ENCODE measurements at places on chromosomes 5 and 9.

GRCh38 chr9:129036923-129037766 is 719 bp downstream of the MIGA2 start:
- no peak for DNase-seq

DNA sequence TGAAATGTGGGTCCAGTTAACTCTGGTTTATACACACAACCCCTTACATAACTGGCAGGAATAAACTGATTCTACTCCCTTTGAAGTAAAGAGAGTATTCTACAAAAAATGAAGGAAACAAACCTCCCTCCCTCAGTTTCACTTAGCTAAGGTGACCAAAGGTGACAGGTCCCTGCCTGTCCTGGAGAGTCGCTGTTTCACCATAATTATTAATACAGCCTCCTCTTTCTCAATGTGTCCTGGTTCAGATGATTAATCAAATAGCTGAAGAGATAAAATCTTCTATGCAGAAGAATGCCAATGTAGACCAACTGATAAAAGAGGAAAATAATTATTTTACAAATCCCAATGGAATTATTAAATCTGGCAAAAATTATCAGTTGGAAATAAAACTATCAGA is 163.7 kb upstream of the GNA14 start:
- no peak for DNase-seq

DNA sequence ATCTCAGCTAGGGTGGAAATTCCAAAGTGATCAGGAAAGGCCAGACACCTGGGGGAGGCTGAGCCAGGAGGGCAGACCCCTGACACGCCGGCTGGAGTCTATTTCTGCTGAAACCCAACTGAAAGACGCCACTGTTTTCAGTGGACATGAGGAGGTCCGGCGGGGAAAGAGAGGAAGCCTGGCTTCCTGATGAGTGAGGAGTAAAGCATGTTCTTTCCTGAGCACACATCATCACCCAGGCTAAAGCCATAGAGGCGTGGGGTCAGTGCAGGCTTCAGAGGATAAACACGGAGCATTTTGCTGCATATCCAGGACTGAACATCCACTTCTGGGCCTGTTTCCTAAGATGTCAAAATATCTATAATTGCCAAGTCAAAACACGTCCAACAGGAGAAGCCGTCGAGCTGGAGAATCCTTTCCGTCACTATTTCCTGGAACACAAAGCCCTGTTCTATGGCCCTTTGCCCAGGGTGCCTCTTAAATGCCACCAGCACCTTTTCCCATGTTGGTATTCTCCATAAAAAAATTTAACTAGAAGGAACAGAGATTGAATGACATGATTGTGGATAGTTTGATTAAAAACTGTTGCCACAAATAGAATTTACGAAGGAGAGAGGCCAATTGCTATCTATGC is 597.9 kb upstream of the ADAMTS16 start:
- DNase-seq, result no peak

DNA sequence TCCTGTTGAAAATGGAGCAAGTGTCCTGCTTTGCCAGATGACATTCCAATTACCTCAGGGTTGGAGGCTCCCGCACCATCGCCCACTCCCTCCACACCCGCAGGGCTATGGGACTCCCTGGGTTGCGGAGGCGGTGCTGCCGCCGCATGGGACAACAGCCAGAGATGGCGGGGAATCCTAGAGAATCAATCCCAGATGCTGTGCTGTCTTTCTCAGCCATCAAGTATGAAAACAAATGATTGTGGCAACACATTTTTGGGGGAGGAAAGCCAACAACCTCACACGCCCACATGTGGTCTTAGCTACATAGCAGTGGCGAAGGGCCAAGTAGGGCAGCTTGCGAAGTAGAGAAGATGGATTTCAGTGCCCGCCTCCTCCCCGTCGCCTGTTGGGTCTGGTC is 46.7 kb downstream of the IL31RA start:
- peak; percentile 100 for DNase-seq

DNA sequence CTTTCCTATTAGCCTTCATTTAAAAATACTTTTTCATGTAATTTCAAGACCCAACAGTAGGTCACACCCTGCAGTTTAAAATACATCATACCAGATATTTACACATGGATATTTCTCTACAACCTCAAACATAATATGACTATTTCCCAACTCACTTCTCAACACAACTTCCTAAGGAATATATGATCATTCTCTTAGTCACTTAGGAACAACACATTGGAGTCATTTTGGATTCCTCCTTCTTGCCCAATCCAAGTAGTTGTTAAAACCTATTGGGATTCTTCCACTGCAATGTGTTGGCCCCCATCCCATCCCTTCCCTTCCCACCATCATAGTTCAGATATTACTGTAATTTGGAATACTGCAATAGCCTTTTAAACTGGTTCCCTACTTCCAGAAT is 145.5 kb downstream of the DCP2 start:
- DNase-seq, result peak; percentile 94

GRCh38 chr9:92722386-92723298 is 42.0 kb downstream of the BICD2 start:
- DNase-seq, result no peak

- DNase-seq, result no peak
These were observed 401.2 kb downstream of the KIAA0825 start for GRCh38 chr5:94217216-94217615.

GRCh38 chr5:124614105-124614504 is 132.3 kb downstream of the ZNF608 start:
- DNase-seq, result peak; percentile 43

DNA sequence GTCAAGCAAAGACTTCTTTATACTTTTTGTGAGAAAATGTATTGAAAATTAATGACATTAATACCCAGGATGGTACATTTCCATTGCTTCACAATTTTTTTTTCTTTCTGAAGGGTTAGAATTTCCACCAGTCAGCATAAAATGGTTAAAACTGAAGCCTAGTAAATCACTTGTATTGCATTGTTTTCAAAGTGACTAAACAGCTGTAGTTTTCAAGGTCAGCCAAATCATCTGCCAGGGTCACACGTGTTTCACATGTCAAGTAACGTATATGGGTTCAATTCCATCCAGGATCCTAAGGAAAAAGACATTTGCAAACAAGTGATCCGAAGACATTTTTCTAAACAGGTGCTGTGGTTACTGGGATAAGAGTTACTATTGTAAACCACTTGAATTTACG is 574.2 kb downstream of the RAB3C start:
- DNase-seq, result no peak

GRCh38 chr5:82679660-82680059 is 397.5 kb downstream of the TMEM167A start:
- no peak for DNase-seq

- peak; percentile 74 for DNase-seq
These were observed 1.6 kb downstream of the ANXA6 start for GRCh38 chr5:151155775-151156506.

DNA sequence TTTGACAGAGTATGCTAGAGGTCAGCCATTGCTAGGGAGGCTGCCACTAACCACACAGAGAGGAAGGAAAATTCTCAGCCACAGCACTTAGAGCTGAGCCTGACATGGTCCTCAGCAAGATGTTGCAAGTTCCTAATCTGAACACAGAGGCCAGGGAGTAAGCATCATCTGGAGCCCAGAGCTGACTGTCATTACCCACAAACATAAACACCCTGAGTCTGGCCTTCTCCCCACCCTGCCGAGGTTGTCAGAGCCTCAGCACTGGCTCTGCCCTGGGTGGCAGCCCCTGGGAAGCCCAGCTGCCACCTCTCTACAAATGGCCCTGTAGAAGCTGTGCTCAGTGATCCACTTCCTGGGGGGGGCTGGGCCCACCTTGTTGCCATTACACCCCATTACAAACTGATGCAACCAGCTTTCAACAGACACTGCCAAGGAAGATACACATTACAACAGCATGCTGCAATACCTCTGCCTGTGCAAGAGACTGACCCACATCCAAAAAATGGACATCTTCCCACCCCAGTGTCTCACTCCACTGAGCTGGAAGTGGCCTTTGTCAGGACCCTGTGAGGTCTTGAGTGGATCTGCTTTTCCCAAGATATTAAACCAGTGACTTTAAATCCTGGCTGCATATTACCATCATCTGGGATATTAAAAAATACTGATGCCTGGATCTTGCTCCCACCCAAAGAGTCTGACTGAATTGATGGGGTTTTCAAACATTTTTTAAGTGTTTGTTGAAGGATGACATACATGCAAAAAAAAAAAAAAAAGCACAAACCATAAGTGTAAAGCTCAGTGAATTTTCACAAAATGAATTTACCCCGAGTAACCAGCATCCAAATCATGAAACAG is 33.0 kb downstream of the IRF1 start:
- DNase-seq, result peak; percentile 96

- no peak for DNase-seq
These were observed 184.0 kb downstream of the PBX3 start for GRCh38 chr9:125931211-125931610.

- no peak for DNase-seq
These were observed 107.8 kb downstream of the NR6A1 start for GRCh38 chr9:124663046-124663961.

- no peak for DNase-seq
These were observed 2.0 kb upstream of the CEP72 start for GRCh38 chr5:610011-610743.

DNA sequence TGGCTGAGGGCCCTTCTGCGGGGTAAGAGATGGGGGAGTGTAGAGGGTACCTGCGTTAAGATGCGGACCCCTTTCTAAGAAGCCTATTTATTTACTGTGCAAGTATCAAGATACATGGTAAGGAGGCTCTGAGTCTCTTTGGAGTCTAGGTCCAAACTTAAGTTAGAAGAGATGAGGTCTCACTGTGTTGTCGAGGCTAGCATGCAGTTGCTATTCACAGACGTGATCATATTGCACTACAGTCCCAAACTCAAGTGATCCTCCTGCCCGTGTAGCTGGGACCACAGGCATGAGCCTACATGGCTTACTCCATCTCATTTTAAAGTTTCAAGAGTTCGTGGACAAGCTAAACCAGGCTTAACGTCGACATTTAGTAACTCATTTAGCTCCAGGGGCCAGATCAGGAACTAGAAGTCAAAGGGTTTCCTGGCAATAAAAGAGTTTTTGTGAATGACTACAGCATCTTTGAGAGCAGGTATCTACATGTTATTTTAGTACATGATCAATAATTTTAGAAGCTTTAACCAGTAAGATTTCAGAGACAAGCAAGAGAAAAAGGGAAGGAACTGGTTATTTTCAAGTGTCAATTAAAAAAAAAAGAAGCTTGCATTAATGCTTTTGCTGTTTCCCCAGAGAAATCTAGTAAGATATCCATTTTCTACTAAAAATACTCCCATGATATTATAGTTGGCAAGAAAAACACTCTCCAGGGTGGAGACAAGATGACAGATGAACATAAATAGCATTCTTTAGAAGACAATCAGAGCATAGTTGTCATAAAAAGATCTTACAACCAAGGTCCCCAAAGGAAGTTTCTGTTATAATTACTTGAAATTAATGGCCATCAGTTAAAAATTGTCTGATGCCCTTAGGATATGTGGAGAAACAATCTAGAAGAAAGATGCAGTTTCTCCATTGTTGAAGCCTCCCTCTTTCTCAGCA is 141.3 kb downstream of the SCAMP1 start:
- peak; percentile 80 for DNase-seq

- peak; percentile 92 for DNase-seq
These were observed 142.7 kb upstream of the IER5L start for GRCh38 chr9:129320575-129321285.

DNA sequence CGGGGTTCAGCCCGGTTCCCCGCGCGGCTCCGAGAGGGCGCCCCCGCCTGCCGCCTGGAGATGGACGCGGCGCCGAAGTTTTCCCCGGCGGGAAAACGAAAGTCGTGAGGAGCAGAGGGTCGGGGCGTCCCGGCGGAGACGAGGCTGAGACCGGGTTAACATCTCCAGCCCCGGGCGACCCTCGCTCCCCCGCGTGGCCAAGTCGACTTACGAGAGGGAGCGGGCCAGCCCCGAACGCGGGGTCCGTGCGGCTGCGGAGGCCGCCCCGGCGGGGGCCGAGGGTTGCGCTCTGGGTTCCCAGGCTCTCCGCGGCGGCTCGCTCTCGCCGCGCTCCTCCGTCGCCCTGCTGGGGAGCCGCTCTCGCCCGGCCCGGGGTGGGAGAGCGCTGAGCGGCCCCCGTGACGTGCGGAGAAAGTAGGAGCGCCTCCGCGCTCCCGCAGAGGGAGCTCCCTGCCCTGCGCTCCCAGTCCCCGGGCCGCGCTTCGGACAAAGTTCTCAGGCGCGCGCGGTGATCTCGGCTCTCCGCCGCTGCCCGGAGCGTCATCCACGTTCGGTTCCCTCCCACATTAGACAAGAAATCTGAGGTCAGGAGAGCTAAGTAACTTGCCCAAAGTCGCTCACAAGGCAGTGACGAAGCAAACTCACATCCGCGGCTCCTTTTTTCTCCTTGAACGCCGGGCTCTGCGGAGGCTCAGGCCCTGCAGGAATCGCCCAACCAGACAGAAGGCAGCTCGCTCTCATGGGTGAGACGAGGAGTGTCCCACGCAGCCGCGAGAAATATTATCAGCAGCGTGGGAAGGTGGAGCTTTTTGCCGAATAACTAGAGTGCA is 1.2 kb upstream of the GCNT4 start:
- DNase-seq, result peak; percentile 86

- DNase-seq, result peak; percentile 47
These were observed 19.0 kb downstream of the TMC1 start for GRCh38 chr9:72540348-72540873.

GRCh38 chr5:102890133-102890532 is 135.0 kb downstream of the PAM start:
- DNase-seq, result no peak

DNA sequence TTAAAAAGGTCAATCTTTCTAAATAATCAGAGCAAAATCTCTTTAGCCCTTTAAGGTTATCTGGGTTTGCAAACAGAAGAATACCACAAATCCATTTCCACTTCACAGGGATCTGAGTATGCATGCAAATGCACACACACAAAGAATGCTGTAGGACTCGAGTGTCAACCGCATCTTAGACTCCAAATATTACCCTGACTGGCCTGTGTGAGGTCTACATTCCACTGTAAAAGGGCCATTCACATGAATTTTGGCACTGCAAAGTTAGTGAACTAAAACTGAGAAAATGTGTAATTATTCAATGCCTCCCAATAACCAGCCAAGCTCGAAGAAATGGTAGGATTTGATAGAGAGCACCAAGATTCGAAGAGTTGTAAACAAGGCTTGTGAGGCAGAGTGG is 199.9 kb downstream of the AGTPBP1 start:
- DNase-seq, result peak; percentile 30

DNA sequence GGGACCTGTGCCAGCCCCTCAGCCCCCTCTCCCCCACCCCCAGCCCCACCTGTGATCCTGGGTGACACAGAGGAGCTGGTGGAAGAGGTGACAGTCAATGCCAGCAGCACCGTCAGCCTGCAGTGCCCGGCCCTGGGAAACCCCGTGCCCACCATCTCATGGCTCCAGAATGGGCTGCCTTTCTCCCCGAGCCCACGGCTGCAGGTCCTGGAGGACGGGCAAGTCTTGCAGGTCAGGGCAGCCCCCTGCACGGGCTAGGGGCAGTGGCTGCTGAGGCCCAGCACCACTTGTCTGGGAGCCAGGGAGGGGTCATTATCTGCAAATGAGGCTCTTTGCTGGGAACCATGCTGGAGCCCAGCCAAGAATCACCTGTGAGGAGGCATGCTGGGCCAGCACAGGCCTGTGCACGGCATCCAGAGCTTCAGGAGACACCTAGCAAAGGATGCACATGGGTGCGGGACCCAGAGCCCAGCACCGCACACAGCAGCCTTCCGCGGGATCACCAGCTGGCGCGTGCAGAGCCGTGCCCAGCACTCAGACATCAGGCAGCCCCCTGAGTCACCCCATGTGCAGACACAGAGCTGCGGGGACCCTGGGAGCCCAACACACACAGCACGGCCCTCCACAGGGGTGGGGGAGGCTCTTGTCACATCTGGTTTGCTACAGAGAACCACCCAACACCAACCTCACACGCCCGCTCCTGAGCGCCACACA is 62.0 kb upstream of the ASS1 start:
- no peak for DNase-seq

GRCh38 chr5:52690236-52690768 is 97.4 kb upstream of the ITGA1 start:
- peak; percentile 74 for DNase-seq

All from fibroblast of skin of scalp (primary cell).